ENCODE measurements at places on chromosomes 2 and 18.

GRCh38 chr2:18987016-18987415 is 371.4 kb downstream of the OSR1 start:
- DNase-seq = no peak

GRCh38 chr2:104568247-104568646 is 285.7 kb upstream of the POU3F3 start:
- DNase-seq = no peak

DNA sequence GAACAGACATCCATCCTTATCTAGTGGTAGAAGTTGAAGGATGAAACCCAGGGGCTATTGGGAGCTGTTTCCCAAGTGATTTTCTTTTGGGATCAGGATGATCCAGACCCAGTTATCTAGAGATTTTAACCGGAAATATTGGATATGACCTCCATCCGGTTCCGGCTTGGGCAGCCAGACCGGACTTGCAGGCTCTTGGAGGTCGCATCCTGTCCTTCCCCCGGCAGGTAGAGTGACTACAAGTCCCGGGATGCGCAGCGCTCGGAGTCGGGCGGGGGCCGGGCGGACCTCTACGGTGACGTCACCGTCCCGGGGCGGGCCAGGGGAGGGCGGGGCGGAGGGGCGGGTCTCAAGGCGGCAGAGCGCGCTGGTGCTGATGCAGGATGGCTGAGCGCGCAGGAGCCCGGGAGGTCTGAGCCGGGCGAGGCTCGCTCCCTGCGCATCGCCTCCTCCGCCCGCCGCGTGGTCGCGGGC is at the start of gene KIF5C:
TSS of gene KIF5C (plus strand) at position 360 of the 474 bp plus-strand sequence. CDS start 391 bp downstream, outside the sequence.
- DNase-seq = peak; percentile 47

DNA sequence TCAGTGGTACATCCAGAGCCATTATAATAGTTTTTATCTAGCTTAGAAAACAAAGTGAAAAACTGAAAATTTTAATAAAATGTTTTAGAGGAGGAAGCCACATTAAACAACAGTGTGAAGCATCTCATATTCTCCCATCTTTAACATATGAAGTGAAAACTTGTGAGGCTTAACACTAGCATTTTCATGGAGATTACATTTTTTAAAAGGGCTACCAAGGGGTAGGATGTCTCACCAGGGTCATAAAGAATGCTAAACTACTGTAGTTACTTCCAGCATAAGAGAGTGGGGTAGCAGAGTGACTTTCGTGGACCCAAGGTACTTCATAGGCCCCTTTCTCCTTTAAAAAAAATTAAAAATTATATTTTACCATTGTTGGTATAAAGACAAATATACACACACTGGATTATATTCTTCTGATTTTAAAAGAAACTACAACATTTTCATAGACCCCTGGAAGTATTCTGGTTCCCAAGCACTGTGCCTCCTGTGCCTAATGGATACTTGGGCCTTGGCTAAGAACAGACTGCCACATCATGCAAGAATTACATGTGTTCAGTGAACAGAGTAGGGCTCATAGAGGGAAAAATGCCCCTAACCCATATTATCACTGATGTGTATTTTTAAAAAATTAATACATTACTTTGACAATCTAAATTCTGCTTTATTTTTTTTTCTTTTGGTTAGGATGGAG is 148.4 kb downstream of the SLC39A10 start:
- DNase-seq = no peak

GRCh38 chr2:176648700-176649297 is 379.6 kb downstream of the MTX2 start:
- DNase-seq = no peak

DNA sequence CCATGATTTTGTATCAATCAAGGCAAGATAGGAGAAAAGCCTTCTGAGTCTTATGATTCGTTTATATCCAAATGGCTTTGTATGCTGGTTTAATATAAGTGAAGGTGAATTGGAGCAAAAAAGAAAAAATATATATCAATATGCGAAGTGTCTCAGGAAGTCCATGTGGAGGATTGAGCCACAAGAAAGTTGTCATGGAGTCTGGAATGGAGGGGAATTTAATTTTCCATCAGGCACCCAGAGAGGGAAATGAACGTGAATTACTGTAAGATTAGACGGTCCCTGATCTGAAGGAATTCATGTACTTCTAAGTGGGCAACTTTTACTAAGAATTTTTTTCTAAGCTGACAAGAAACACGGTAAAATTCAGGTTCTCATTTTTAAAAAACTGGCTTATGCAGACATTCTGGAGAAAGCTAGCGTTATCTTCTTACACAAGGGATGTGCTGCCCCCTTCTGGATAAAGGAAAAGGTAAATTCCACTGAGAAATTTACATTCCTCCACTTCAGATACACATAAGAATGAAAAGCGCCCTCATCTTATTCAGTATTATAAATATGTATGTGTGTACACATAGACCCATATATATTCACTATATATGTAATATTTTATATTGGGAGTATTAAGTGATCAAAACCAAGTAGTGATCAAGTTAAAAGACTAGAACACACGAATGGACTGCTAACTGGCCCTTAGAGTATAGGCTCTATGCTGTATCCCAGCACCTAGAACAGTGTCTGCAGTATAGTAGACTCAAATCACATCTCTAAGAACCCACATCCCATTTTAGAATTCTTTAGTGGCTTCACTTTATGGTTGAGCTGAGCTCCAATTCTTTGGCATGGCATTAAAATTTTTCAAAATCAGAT is 289.0 kb upstream of the TFPI start:
- DNase-seq = peak; percentile 39

DNA sequence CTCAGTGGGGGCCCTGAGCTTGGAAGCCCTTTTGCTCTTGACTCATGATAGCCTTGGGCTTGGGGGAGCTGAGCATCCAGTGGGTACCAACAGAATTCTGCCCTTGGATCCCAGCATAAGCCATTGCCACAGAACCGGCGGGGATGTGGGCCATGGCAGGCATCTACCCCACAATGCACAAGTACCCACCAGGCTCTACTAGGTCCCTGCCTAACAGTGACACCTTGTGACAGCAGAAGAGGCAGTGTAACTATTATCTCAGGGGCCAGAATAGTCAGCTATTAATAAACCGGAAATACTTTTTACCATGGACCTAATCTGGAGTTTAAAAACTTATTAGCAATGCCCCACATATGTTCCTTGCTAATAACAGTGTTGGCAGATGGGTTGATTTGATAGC is 397.2 kb downstream of the TMEM182 start:
- no peak for DNase-seq

DNA sequence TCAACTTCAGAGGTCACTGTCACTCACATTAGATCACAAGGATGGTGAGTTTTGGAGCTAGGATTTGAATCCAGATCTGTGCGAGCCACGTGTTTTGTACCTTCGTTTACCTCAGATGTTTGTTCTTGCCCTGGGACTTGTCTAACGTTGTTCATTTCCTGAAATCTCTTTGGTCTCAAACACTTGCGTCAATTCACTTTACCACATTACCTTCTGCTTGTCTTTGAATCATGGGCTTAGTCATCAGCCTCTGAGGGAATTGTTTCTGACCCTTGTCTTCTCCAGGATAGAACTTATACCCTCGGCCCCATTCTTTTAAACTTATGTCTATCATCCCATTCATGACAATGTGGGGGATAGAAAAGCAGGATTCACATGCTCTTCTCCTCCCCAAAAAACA is 282.7 kb downstream of the DCDC2C start:
- no peak for DNase-seq

- DNase-seq = no peak
These were observed 70.3 kb upstream of the PSME4 start for GRCh38 chr2:54041135-54041534.

DNA sequence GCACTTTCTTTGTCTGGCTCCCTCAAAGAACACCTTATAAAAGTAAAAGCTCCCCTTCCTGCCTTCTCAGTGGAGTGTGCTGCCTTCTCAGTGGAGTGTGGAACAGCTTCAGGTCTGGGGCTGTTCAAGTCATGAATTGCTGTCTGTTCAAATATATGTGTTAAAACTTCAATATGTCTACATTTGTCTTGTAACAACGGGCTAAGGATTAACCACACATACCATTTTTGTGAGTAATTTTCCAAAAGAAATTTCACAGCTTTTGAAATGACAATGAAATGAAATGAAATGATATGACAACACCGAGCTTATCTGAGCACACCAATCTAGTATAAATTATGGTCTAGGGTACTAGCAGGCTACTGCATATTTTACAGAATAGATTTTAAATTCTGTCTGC is 42.9 kb downstream of the CABYR start:
- DNase-seq = no peak

GRCh38 chr2:230226051-230226551 is 565 bp downstream of the SP140 start:
- DNase-seq = no peak

GRCh38 chr2:215369181-215369760 is 57.4 kb downstream of the ATIC start:
- DNase-seq = no peak

DNA sequence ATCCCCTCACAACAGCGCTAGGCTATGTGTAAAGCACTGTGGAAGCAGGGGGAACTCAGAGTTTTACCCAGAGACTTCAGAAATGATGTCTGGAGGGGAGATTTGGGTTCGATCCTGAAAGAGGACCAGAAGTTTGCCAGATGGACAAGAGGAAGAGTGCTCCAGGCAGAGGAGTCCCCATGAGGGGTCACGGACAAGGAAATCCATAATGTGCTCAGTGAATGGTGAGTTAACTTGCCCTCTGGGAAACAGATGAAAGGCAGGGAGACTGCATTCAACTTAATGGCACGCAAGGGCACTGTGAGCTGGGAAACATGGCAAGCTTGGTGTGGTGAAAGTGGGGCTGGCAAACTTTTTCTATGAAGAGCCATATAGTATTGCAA is 6.0 kb upstream of the ASAP2 start:
- DNase-seq = no peak

DNA sequence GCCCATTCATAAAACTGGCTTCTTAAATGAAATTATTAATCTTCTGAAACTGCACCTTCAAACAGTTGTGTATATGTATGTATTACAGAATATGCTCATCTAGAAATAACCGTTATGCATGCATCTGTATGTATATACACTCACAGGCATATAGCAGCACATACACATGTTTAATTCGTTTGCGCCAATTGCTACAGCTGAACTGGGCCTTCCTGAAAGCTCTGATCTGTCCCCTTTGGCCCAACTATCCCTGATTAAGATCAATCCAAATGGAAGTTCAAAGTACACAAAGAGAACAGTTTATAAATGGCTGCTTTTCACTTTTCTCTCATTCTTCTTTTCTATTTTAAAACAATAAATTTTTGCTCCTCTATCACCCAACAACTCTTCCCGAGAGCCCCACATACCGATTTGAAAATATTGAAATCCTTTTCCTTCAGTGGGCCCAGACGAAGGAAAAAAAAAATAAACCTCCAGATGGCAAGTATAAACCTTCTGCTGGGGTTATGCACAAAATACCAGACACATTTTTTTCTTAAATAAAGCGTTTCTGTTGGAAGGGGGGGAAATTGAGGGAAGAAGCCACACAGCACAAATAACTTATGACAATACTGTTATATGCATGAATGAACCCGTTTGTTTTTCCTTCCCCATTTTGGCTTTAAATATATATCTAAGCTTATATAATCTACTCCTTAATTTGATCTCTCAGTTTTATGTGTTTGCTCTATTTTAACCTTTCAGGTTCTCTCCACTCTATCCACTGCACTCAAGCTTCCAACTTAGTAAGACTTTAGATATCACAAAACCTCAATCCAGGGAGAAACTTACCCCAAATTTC is 267.3 kb downstream of the TCF4 start:
- no peak for DNase-seq

DNA sequence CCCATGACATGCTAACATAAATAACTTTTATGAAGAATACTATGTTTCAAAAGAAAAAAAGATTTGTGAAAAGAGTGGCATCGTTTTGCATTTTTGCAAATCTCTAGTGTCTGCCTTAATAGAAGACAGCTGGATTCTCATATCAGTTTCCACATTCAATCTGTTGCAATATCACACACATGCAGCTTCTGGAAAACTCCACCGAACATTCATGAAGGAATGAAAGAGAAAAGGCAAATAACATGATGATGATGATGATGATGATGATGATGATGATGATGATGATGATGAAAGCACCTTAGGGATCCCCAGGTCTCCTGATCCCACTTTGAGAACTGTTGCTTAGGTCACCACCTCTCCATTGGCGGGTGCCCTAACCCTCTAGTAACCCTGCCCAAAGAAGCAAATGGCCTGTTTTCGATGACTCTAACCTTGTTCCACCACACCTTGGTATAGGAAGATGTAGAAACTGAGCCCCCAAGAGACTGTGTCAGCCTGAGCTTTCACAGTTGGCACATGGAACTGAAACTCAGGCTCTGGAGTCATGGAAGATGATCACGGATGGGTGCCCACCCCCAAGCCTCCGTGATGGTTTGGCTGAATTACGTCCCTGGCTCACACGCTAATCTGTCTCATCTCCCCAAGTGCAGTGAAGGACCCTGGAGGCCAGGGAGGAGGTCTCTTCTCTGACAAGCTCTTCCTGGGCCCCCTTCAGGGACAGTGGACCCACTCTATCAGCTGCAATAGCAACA is 80.1 kb upstream of the SMAD7 start:
- DNase-seq = peak; percentile 14

DNA sequence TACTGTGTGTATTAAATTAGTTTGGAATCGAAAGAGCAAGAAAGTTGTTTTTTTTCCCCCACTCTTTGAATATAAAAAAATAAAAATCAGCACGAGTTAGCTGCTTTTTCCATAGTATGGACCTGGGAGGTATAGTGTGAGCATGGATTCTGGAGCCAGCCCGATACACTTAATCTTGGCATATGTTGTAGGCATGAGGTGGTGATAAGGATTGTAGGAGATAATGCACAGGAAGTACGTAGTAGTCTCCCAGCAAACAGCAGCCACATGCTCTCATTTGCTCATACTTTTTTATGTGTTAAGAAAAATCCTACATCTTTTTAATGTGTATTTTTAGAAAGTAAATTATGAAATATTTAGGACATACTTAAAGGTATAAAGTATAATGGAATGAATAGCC is 2.1 kb upstream of the DNAJC27 start:
- no peak for DNase-seq

- no peak for DNase-seq
These were observed 59.7 kb downstream of the INPP5D start for GRCh38 chr2:233119806-233120205.

DNA sequence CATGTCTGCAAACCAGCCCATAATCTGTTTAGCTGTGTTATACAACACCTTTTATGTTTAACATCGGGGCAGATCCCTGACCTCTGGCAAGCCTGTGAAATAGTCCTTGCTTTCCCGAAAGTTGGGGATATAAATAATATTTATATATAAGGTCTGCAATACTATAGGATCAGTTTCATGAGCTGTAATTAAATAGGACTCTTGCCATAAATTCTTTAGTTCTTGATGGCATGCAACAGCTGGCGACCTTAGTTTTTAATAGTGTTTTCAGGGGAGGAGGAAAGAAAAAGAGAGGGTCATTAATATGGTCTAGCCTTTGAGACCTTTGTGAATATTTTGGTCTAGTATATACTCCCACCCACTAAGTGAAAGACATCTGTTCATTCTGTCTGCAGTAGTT is 166.5 kb downstream of the MTX2 start:
- no peak for DNase-seq

GRCh38 chr2:237935740-237936452 is 30.9 kb upstream of the UBE2F start:
- DNase-seq = no peak
